ENCODE measurements at places on chromosomes 1 and 21.

DNA sequence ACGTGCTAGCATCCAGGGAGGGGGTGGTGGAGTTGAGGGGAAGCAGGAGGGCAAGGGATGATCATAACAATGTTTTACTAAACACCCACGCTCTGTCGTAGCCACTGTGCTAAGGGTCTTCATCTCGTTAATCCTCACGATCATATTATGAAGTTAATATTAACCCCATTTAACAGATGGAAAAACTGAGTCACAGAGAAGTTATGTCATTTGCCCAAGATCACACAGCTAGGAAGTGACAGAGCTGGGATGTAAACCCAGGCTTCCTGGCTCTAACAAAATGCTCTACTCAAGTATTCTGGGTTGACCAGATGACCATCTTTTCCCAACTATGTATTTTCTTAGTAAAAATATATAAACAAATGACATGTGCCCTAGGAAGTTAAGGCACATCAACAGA is 88.7 kb downstream of the TAS1R2 start:
- DNase-seq = no peak

DNA sequence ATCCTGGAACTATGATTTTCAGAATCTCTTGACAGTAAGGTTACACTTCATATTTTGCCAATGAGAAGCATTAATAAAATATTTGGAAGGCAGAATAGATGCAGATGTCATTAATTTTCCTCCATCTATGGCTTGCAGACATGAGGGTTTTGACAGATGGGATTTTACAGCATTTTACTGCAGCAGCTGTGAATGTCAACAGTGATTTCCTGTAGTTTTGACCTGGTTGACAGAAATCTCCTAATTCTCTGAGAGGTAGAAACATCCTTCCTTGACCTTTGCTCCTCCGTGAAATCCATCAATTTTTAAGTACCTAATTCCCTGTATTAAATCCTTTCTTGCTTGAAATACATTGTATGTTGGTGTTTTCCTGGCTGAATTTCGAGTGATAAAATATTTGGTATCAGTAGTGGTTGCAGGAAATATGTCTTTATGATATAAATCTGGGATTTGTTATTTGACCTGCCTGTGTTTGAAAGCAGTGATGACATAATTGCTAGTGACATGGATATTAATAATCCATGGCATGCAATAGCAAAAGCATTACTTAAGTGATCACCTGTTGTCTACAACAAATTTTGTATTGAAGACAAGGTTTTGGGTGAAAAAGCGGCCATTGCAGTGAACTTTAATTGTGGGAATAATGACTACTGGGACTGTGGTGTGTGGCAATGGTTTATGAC is 73.9 kb downstream of the HLX start:
- no peak for DNase-seq

- DNase-seq = peak; percentile 14
These were observed 56.4 kb downstream of the ELK4 start for GRCh38 chr1:205575294-205575885.

DNA sequence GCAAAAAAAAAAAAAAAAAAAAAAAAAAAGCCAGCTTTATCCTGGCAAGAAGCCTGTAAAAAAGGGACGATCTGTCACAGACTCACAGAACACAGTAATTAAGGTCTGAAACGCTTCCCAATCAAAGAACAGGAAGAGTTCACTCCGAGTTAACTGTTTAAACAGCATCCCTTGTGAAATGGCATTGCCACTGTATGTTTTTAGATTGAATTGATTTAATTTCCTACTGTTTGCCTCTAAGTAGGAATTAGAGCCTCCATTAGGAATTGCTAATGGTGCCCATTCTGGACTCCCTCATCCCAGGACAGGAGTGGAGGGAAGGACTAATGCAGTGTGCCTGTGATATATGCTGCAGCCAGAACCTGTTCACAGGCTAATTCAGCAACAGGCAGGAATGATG is 370.8 kb downstream of the RWDD3 start:
- DNase-seq = no peak

DNA sequence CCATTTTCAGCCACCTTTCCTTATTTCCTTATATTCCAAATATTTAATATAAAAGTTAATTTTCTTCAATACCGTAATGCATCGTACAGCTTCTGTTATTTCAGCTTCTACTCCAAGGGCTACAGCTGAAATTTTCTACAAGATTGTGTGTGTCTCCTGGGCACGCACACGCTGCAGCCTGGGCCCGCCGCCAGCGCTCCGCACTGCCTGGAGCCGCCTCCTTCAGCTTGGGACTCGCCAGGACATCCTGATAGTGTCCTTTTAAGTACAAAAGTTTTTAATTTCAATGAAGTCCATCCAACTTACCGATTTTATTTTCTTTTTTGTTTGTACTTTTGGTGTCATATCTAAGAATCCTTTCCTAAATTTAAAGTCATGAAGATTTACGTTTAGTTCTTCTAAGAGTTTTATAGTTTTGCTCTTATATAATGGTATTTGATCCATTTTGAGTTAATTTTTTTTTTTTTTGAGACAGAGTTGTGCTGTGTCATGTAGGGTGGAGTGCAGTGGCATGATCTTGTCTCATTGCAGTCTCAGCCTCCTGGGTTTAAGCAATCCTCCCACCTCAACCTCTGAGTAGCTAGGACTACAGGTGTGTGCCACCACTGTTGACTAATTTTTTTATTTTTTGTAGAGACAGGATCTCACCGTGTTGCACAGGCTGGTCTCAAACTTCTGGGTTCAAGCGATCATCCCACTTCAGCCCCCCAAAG is 82.8 kb downstream of the AXDND1 start:
- no peak for DNase-seq

Data from stimulated activated CD8-positive, alpha-beta memory T cell treated with anti-CD3 and anti-CD28 coated beads, Interleukin-4, amount 100 ng/mL, for 48 hours (primary cell).